Skin of body (tissue), 3 donors: ENCODE measurements at places on chromosomes 5 and 9. TPM values are rescaled to one million over a fixed set of nuclear protein-coding genes. Genes with fewer than 3 reads are reported as not detected.

Gene SLC34A1
- total RNA-seq: not detected

Gene NSUN2
- total RNA-seq: 48.9 TPM

Gene REXO4
- 11.3 TPM for total RNA-seq

Gene CBY3
- not detected for total RNA-seq

Gene PCDHGC3
- 36.7 TPM for total RNA-seq

Gene TTLL11
- 6.7 TPM for total RNA-seq

Gene CD72
- 1.6 TPM for total RNA-seq

Gene PCDHGA1
- total RNA-seq: 0.39 TPM

Gene FAT2
- 26.5 TPM for total RNA-seq

Gene ALDOB
- total RNA-seq: not detected
